Hindlimb muscle (tissue), 1 donor: ENCODE measurements at places on chromosomes 2 and 18.

- DNase-seq: no peak
Measured at GRCh38 chr2:165691615-165692014, 102.4 kb downstream of the GALNT3 start.

DNA sequence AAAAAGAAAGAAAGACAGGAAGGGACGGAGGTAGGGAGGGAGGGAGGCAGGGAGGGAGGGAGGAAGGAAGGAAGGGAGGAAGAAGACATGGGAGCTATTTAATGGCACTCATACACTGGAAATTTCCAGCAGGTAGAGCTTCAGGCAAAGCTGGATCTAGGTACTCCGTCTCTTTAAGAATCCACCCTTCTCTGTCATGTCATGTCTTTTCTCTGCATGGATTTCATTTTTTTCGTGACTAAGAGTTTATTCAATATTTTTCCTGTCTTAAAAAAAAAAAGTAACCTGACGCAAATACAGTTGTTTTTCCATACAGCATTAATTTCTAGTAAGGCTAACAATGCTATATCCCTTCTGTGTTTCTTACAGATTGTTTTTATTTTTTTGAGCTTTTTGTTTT is 56.3 kb upstream of the MCFD2 start:
- no peak for DNase-seq

- no peak for DNase-seq
Measured at GRCh38 chr2:222322236-222322635, 23.4 kb upstream of the PAX3 start.

DNA sequence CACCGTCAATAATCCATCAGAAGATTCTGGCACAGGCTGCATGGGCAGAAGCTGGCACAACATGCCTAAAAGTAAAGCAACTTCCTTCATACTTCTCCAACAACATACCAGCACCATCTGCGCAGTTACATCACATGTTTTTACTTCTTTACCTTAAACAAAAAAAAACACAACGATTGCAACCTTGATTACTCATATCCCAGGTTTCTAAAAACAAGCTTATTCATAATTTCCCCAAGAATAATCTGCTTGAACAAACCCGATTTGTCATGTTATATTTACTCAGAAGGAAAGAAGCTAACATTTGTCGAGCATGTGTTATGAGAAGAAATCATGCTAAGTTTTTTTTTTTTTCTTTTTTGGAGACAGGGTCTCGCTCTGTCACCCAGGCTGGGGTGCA is 54.7 kb downstream of the THADA start:
- DNase-seq: no peak

DNA sequence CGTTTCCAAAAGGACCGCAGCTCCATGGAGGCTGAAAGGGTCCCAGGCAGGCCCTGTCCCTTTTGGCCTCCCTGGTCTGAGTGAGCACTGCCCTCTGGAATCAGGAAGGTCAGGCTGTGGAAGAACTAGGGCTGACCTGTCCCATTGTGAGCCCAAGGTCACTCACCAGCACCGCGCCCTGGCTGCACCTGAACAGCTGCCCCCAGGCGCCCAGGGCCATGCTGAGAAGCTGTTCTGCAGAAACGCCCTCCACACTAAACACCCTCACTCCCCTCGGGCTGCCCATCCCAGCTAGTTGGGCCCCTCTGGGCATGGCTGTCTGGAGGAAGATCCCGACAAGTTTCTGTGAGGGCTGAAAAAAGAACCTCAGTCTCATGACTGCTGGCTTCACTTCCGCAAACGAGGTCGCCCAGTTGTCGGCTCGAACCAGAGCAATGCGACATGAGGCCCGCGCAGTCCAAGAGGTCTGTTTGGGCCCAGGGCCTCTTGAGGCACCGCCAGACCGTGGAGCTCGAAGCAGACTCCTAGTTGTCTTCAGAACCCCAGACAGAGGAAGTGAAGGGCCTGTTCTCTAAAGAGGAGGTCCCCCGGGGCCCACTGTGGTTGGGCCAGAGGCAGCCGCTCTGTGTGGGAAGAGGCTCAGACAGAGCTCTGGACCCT is 64.4 kb downstream of the INPP5D start:
- no peak for DNase-seq

DNA sequence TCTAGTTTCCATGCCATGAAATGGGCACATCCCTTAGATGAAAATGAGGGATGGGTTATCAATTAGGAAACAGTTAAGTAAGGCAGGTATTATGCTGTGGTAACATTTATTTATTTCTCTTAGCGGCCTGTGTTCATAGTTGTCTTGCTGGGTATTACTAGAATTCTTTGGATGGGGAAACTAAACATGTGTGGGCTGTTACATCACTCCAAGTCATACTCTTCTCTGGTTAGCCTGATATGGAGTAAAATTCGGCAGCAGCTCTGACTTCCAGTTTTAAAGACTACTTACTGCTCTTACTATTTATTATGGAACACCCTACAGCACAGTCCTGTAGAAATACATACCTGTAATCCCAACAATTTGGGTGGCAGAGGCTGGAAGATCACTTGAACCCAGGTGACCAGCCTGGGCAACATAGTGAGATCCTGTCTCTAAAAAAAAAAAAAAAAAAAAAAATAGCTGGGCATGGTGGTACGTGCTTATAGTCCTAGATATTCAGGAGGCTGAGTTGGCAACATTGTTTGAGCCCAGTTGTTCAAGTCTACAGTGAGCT is 33.1 kb upstream of the RASGRP3 start:
- no peak for DNase-seq

GRCh38 chr2:24958411-24958935 is 13.3 kb downstream of the DNAJC27 start:
- DNase-seq: no peak

GRCh38 chr2:236284208-236284607 is 20.0 kb upstream of the ASB18 start:
- no peak for DNase-seq

- DNase-seq: no peak
Measured at GRCh38 chr2:164438490-164439205, 182.6 kb downstream of the GRB14 start.

DNA sequence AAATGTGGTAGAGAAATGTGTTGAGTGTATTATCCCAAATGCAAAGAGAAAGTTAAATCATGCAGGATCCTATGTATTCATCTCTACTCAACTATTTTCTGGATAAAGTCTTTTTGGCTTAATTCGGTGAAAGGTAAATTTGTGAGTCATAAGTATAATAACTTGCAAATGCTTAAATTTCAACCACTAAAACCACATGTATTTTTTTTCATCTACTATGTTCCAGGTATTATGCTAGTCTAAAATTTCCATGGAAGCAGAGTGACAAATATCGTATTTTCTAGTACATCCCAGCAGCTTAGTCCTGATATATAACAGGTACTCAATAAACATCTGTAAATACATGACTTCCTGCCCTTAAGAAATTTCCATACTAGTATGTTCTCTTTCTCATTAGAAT is 6.2 kb downstream of the ALS2 start:
- no peak for DNase-seq

DNA sequence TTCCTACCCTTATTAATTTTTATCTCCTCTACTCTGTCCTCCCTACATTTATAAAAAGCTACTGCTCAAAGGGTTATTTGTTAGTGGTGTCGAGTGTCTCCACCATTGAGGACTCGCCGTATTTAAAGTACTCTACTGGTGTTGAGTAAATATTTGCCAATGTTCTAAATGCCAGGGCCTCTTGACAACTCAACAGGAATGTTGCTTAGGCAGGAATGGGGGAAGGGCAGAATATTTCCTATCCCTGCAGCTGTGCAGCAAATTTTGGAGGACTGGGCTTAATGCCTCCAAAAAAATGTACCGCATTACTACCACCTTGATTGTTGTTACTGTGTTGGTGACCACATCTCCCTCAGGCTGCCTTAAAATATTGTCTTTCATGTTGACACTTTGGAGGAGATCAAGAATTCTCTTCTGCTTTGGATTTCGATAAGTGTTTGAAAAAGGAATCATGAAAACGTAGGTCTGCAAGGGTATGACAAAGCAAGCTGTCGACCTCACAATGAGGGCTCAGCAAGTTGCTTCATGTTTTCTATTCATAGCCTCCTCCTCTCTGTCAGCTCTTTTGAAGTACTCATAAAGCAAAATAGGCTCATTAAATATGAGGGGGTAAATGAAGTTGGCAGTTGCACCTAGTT is 84.3 kb downstream of the EFEMP1 start:
- DNase-seq: no peak

DNA sequence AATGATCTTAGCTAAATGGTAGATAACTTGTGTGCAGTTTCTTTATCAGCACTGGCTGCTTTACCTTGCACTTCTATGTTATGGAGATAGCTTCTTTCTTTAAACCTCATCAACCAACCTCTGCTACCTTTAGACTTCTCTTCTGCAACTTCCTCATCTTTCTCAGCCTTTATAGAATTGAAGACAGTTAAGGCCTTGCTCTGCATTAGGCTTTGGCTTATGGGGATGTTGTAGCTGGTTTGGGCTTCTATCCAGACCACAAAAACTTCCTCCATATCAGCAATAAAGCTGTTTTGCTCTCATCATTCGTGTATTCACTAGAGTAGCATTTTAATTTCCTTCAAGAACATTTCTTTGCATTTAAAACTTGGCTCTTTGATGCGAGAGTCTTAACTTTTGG is 123.7 kb downstream of the PIK3C3 start:
- DNase-seq: no peak

- no peak for DNase-seq
Measured at GRCh38 chr2:239263669-239264491, 136.9 kb downstream of the HDAC4 start.

- peak; percentile 82 for DNase-seq
Measured at GRCh38 chr2:10832203-10832936, 19.8 kb upstream of the PDIA6 start.

- DNase-seq: no peak
Measured at GRCh38 chr2:182540252-182540651, 113.4 kb upstream of the PDE1A start.

- DNase-seq: no peak
Measured at GRCh38 chr2:110113961-110114591, 1.5 kb downstream of the MALL start.

DNA sequence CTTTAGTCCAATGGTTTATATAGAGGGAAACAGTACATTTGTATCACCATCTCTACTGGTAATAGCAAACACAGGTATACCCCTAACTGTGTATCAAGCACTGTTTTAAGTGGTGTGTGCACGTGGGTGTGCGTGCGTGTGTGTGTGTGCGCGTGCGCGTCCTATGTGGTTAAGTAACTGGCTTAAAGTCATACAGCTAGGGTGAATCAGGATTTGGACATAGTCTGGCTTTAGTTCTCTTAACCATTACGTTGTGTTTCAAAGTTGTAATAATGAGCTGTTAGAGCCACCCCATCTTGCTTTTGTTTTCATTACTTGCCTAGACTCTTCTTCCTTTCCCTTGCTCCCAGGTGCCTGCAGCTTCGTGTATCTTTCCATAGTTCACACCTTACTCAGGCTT is 2.1 kb downstream of the HADHB start:
- no peak for DNase-seq

DNA sequence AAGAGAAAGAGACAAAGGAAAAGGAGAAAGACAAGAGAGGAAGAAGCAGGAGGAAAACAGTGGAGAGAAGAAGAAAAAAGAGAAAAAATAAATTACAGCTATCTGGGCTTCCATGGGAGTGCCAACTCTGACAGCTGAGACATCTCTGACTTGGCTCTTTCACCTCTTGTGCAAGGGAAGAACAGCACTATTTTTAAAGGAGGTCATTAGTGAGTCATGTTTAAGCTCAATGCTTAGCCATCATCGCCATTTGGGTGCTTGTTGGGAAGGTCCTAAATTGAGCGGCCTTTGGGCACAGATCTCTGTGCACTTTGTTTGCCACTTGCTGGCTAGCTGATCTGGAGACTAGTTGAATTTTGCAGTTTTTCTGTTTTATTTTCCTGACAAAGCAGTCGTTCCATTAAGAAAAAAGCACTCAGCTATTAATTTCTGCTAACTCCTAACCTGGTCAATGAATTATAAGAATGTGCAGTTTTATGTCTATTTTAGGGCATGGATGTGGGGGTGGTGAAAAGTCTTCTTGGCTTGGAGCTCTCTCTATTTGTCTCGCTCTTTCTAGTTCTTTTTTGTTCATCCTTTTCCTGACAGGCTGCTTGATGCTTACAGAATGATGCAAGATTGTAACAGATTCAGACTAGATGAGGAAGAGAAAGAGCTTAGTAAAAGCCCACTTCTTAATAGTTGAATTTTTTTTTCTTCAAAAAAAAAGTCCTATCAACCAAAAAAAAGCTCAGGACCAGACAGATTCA is 231.5 kb downstream of the SLC8A1 start:
- DNase-seq: no peak

GRCh38 chr2:238433941-238434845 is 7.5 kb downstream of the ASB1 start:
- DNase-seq: no peak

- DNase-seq: peak; percentile 53
Measured at GRCh38 chr2:197498937-197499593, 575 bp downstream of the HSPD1 start.

GRCh38 chr2:112682101-112682500 is 36.4 kb downstream of the SLC20A1 start:
- no peak for DNase-seq

- DNase-seq: no peak
Measured at GRCh38 chr18:54250846-54251261, 18.5 kb upstream of the POLI start.

GRCh38 chr2:18049325-18049724 is 170.9 kb downstream of the KCNS3 start:
- no peak for DNase-seq

- no peak for DNase-seq
Measured at GRCh38 chr18:53701697-53702096, 522.8 kb downstream of the MBD2 start.

DNA sequence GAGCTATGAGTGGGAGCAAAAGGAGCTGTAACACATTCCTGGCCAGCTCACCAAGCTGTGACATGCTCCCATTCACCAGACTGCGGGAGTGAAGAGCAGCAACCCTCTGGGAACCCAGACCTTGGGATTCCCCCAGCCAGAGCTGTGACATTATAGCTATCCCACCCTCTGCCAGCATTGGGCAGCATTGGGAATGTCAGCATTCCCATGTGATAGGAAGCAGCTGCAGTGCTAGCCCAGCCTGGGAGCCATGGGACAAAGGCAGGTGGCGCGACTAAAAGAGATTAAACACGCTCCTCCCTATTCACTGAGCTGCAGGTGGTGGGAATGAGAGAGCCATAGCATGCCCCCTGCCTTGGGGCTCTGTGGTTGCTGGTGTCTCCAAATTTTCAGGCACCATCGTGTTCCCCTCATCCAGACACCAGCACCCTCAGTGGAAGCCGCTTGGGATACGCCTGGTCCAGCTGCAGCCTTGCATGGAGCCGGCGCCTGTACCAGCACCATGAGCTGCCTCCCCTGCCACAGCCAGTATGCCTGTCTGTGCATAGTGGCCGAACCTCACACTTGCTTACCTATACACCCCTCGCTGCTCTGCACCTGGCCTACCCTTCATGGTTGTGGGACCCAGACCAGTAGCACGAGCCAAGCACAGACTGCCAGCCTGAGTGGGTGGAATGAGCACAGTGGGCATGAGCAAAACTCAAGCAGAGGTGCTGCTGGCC is 695.6 kb upstream of the GCFC2 start:
- DNase-seq: no peak

DNA sequence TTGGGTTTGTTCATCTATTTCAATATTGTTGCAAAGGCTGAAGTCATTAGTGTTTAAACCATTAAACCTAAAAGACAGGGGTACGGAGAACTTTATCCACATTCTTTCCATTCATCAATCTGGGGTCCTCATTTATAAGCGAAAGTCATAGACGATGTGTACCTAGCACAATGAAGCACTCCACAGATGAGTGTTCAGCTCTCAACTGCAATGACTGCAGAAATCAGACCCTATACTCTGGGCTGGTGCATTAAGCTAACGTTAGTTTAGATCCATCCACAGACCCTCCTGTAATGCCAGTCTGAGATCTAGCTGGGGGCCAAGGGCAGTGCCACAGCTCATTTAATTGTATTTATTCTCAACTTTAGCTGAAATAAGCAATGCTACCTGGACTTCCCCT is 155.2 kb downstream of the AFF3 start:
- no peak for DNase-seq

GRCh38 chr2:58569475-58570185 is 328.5 kb upstream of the FANCL start:
- peak; percentile 1 for DNase-seq
